ENCODE measurements at places on chromosomes 6 and 20.

- peak; percentile 14 for DNase-seq
Measured at GRCh38 chr20:47821481-47822100, 36.3 kb upstream of the SULF2 start.

DNA sequence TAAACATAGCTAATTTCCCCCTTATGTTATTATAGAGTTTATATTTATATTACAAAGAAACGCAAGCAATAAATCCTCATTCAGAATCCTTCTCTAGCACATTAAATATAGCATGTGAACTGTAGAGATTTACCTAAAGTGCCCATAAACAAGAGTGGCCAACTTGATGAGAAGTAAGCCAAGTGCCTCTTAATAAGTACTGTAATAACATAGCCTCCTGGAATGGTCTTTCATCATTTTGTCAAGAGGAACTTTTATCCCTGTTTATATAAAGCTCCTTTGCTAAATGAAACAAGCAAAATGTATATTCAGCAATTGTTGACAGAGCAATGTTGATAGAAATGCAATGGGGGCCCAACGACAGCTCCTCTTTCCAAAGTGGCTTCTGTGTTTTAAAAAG, 195.0 kb downstream of the ARHGAP18 start:
- DNase-seq = no peak

- no peak for DNase-seq
Measured at GRCh38 chr6:160312900-160313299, 35.3 kb upstream of the SLC22A3 start.

DNA sequence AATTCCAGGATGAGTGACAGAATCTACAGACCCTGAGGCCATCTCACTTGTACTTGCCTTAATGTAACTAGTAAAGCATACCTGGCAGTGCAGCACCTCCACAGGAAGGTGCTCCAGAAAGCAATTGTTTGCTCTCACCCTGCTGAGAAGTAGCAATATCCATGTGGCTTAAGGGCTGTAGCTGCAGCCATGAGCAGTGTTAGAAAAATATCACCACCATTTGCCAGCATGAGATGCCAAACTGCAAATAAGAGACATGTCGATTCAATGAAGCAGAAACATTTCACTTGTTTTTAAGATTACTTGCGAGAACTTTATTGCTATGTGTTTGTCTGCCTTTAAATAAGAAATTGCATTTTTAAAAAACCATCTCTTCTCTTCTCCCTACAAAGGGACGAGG, 151.5 kb downstream of the PRL start:
- no peak for DNase-seq

GRCh38 chr20:19292254-19292653, 79.8 kb downstream of the SLC24A3 start:
- DNase-seq = no peak

DNA sequence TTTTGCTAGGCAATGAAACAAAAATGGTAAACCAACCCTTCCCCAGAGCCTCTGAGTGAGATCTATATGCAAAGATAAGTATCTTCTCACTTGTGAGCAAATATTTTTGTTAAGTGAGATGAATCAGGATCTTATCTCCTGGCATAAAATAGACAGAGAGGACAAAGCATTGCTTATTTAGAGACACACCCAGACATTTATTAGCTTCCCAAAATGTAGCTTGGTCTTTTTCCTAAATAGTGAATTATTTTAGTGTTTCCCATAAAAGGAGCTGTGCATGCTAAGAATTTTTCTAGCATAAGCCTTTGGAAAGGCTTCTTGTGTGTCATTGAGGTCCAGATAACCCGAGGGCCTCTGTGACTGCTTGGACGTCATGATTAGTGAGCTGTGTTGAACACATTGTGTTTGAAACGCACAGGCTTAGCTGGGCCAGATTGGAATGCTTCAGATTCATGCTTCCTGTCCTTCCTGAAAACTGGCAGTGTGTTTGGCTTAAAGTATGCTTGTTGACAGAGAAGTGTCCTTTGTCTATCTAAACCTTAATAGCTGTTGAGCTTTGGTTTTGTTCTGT, 16.5 kb downstream of the MTHFD1L start:
- peak; percentile 93 for DNase-seq

- no peak for DNase-seq
Measured at GRCh38 chr6:423799-424345, 32.3 kb downstream of the IRF4 start.

- peak; percentile 43 for DNase-seq
Measured at GRCh38 chr20:48686238-48687116, 141.3 kb downstream of the PREX1 start.

- no peak for DNase-seq
Measured at GRCh38 chr6:103027271-103027931, 1633.9 kb downstream of the GRIK2 start.

DNA sequence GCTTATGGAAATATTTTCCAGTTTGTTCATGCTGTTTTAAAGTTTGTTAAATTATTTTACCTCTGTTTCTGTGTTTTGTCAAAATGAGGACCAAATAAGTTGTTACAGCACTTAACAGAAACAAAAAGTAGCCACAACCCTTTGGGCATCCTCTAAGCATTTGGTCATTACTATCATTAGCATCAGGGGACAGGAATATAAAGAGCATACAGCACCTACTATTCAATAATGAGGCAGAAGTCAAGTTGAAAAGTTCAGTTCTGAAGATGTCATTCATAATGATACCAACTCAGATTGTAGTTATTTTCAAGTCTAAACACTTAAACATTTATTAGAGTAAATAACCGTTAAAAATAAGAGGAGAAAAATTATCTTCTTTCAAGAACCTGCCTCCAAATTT, 862.3 kb upstream of the FLRT3 start:
- DNase-seq = no peak

DNA sequence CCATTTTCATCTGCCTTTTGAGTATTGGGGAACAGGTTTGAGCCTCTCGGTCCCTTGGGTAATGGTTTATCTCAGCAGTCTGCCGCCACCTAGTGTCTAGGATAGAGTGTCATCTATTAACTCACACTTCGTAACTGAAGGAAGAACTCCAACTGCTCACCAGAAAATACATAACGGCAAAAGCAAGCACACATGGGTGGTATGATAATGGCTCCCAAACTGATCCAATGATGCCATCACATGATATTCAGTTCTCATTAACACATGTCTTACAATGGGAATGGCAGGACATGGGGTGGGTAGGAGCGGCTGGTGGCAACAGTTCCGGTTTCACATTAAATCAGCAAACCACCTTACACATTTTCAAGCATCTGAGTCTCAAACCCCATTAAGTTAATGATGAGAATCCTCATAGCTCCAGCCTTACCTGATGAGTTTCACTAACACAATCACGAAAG, 110.7 kb upstream of the PHACTR1 start:
- peak; percentile 69 for DNase-seq

GRCh38 chr6:27157459-27158315, 89.8 kb upstream of the PRSS16 start:
- peak; percentile 70 for DNase-seq

GRCh38 chr6:48859562-48860123, 603.4 kb downstream of the MMUT start:
- no peak for DNase-seq

DNA sequence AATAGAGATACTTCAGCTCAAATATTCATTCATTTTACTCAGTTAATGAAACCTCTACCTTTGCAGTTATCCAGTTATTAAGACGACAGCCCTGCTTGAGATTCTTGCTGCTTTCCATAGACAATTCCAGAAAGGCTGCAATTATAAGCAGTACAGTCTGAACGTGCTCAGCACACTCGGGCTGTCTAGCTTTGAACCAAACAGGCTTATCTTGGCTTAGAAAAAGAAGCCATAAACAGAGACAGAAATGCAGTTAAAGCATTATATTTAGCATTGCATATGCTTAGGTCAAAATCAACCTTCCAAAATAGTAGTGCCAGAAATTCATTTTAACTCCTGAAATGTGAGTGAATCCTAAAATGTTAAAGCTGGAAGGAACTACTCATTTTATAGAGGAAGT, 204.1 kb upstream of the KCNQ5 start:
- DNase-seq = no peak

DNA sequence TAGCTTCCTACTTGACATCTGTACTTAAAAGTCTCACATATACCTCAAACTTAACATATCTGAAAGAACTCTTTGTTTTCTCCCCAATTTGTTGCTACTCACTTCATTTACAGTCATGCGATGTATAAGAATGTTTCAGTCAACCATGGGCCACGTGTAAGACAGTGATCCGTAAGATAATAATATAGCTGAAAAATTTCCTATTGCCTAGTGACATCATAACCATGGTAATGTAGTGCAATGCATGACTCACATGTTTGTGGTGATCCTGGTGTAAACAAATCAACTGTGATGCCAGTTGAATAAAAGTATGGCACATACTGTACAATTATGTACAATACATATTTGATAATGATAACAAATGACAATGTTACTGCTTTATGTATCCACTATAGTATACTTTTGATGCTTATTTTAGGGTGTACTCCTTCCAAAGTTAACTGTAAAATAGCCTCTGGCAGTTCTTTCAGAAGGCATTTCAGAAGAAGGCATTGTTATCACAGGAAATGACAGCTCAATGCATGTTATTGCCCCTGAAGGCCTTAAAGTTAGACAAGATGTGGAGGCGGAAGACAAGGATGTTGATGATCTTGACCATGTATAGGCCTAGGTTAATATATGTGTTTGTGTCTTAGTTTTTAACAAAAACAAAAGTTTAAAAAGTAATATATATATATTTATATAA, 579.0 kb downstream of the EPHA7 start:
- DNase-seq = no peak

DNA sequence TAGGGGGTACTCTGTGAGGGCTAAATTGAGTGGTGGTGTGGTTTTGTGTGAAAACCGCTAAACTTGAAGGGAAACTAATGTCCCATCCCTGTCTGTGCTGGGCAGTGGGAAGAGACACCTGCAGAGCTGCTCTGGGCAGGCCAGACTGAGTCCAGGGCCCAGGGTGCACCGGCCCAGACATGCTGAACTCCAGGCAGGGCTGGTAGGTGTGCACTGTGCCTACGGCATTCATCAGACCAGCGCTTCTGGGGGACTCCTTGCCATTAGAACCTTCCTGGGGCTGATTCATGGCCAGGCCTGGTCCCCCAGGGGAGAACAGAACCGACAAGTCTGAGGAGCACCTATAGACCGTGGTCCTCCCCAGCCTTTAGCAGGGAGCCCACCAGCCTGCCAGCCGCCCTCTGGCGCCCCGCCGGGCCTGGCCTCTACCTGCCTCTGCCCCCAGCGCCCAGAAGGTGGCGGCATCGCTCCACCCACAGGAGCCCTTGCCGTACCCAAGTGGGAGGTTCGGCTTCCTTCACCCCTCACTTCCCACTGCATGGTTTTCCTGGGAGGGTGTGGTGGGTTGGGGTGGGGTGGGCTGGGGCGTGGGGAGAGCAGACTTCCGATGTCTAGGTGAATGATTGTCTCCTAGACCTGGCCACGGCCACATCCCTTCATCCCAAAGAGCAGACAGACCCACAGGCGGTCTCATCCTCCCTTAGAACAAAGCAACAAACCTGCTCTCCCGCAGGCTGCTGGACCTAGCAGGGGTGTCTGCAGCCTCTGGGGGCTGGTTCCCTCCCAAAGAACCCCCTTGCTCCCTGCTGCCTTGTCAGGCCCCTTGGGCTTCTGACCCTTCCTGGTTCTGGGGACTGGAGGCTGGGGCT, 15.5 kb downstream of the CCDC167 start:
- DNase-seq = peak; percentile 37

GRCh38 chr6:144349690-144350527, 64.8 kb downstream of the UTRN start:
- DNase-seq = peak; percentile 40

DNA sequence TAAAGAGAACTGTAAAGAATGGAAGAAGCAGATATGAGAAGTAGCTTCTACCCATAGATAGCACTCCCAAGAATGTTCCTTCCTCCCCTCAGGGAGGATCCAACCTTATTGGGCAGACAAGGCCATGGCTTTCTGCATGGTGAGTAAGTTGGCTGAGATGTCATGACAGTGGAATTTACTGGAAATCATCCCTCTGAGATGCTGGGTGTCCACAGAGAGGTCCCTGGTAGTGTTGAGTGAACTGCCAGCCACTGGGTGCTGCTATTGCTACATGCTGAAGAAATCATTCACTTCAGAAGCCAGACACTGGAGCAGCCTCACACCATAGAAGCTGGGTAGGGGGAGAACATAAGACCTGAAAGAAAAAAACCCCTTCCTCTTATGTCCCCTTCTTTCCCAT, 46.4 kb upstream of the FERMT1 start:
- no peak for DNase-seq

- DNase-seq = no peak
Measured at GRCh38 chr20:12028771-12029170, 111.1 kb downstream of the BTBD3 start.

DNA sequence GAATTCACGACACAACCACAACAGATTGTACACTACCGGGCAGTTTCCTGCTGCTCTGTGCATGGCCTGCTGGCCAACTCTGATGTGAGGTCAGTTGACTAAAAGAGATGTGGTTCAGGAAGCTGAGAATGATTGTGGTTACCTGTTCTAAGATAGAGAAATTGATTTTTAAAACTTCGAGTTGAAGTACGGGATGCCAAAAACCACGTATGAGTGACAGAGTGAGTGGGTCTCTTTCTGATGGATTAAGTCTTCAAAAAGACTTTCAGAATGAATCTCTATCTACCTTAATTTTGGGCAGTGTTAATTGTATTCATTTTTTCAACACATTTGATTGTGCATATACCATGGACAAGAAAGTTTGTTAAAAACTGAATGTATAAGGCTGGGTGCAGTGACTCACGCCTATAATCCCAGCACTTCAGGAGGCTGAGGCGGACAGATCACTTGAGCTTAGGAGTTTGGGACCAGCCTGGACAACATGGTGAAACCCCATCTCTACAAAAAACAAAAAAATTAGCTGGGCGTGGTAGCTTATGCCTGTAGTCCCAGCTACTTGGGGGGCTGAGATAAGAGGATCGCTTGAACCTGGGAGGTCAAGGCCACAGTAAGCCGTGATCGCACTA, 121.2 kb downstream of the SGK1 start:
- DNase-seq = no peak

DNA sequence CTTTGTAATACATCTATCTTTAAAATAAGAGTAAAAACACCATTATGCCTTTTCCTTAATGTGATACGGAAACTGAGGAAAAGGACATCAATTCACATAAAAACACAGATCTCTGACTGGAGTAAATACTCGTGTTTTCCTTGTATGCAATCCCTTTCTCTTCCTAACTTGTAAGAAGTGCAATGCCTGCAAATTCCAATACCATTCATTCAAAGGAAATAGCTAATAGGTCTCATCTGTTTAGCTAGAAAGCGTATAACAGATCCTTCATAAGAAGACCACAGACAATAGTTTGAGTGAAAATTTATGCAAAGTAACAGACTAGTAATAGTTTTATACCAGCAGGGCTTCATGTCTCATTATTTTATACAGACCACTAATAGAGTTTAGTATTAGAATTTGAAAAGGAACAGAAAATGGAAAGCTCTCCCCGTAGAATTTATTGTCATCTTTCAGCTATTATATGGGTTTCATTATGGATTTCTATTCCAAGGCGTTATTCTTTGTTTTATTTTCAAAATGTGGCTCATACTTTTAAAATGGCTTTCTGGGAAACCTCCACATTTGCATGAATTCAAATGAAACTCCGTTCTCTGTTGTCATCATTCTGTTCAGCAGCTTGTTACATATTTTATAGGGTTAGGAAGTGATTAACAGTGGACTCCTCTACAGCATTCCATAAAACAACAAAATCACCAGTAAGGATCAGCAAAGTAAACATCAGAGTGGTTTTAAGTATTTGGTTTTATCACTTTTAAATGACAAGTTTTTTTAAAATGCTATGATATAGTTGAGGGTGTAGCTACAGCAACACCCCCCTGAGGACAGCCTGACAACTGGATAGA, 186.7 kb downstream of the BTBD9 start:
- DNase-seq = peak; percentile 38

Data from fibroblast of skin of right quadriceps (primary cell).